Hepatic stellate cell (primary cell): ENCODE measurements at places on chromosomes 7 and 10.

GRCh38 chr7:138907201-138907847 lies 73.9 kb downstream of the KIAA1549 start:
- DNase-seq, result no peak

DNA sequence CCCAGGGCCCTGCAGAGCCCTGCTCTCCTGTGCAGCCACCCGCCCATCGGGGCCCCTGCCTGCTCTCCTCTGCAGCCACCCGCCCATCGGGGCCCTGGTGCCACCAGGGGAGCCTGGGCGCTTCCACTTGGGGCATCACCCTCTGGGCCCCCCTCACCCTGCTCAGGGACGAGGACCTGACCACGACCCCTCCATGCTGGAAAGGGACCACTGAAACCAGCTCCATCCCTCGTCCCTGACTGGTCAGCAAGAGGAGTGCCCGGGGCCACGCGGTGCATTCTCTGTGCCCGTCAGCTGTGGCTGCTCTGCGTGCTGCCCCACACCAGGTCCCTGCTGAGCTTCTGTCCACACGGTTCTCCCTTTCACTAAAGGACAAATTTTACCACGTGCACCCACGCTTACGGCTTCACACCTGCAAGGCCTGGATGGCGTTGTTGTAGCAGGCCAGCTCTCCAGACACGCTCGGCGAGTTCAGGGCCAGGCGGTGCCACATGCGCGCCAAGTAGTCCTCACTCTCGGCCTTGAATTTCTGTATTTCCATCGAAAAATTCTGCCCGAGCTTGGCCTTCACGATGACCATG lies 57.6 kb downstream of the CFAP46 start:
- DNase-seq, result no peak

DNA sequence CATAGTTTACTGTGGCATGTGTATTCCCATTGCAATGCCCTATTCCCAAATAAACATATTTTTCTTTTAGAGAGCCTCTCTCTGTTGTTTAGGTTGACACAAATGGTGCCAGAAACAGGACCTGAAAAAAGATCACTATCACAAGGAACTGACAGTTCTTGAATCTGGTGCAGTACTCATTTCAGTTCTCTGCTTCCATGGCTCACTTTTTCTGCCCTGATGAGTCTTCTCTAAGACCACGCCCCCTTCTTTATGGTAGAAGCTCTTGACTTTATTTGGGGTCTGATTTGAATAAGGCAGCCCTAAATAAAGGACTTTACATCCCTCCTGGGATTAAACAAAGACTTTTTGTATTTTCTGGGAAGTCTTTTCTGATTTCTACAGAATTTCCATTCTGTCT lies 3.5 kb upstream of the CCDC126 start:
- no peak for DNase-seq

GRCh38 chr7:90251304-90251635 lies 6.3 kb downstream of the CFAP69 start:
- no peak for DNase-seq

GRCh38 chr7:72176875-72177274 lies 235.3 kb downstream of the CALN1 start:
- no peak for DNase-seq

GRCh38 chr10:35216303-35216905 lies 89.8 kb downstream of the CREM start:
- no peak for DNase-seq

- no peak for DNase-seq
Observed at GRCh38 chr7:135597926-135598305, 40.2 kb downstream of the NUP205 start.

- no peak for DNase-seq
Observed at GRCh38 chr10:118237930-118238329, 104.2 kb downstream of the FAM204A start.

GRCh38 chr10:15144788-15145187 lies 23.7 kb downstream of the NMT2 start:
- DNase-seq, result no peak

DNA sequence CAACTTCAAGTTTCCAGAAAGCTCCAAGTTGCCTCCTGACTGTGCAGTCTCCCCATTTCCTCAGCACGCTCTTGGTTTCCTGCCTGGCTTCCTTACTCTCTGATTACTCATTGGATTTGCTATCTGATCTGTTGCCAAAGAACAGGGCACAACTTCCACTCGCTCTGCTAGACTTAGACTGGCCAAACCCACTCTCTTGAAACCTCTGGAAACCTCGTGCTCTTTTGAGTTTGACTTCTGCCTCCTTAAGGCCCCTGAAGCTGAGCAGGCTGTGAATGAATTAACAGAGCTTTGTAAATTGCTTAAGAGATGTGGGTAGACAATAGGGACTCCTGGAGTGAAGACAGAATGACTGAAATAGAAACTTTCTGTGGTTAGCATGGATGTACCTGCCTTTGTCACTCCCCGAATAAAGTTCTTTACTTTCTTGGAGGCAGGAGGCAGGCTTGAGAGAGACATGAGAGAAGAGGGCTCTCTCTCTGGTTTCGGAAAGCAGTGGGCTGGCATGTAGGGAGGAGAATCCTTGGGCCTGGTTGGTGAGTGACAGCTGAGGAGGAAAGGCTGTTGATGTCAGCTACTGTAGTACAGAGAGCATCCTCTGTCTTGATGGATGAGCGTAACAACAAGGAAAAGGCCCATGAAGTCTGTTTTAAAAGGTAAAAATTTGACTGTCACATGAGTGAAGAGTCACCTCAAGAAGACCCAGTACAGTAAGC lies 70.8 kb downstream of the CHN2 start:
- DNase-seq, result no peak

GRCh38 chr7:5827755-5828154 lies 46.3 kb upstream of the RNF216 start:
- no peak for DNase-seq
